Posterior vena cava (tissue), 2 donors: ENCODE measurements at places on chromosomes 11 and 22. TPM values are rescaled to one million over a fixed set of nuclear protein-coding genes. Genes with fewer than 3 reads are reported as not detected.

DNA sequence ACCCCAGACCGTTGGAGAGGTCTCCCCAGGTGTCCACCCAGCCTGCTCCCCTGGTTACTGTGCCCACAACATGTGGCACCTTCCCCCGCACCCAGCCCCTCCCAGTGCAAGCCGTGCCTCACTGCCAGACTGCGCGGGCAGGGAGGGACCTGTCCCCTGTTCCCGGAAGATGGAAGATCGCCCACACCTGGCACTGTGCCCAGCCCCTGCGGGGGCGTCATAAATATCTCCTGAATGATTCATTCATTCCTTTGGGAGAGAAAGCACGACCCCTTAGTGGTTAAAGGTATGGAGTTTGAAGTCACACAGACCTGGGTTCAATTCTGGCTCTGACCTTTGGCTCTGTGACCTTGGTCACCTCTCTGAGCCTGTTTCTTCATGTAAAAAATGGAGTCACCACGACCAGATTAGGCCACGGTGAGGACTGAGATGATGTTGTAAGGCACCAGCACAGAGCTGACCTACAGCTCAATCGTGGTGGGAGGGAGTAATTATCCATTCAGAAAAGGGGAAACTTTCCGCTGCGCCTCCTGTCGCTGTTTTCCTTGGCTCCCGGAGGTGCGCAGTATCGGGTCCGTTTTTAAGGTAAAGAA is 497 bp upstream of the SYT12 start:
- no peak for DNase-seq

DNA sequence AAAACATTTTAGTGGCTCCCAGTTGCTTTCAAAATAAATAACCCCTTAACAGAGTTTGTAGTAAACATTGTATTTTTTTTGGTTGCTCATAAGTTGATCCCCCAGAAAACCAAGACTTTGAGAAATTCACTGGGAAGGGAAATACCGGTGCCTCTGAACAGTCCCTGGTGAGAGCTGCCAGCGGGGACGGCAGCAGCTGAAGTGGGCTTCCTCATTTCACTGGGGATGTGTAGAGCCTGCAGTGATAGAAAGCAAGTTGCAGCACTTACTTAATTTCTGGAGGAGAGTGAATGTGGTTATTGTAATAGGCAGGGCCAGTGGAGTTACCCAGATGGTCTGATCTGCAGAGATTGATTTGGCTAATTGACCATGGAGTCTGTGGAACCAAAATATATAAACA is 18.6 kb upstream of the MCHR1 start:
- no peak for DNase-seq

DNA sequence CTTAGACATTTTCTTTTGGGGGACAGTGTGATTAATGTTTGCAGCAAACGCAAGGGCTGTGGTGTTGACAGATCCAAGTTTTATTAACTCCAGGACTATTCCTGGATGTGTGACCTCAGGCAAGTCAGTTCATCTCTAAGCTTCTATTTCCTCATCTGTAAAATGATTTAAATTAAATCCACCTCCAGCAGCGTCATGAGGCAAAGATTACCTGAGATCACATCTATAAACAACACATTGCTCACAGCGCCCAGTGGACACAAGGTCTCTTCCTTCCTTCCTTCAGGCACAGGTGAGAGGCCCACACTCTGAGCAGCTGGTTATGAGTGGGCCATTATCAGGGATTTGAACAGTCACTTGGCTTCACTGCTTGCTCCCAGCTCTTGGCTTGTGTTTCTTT is 111.2 kb upstream of the RASSF10 start:
- no peak for DNase-seq

Gene CDON
- 11.2 TPM for total RNA-seq

Gene TSSK2
- total RNA-seq = not detected

Gene FUT4
- total RNA-seq = 6.8 TPM

Gene ART1
- total RNA-seq = 0.42 TPM
